ENCODE measurements at places on chromosomes 3 and 15.

DNA sequence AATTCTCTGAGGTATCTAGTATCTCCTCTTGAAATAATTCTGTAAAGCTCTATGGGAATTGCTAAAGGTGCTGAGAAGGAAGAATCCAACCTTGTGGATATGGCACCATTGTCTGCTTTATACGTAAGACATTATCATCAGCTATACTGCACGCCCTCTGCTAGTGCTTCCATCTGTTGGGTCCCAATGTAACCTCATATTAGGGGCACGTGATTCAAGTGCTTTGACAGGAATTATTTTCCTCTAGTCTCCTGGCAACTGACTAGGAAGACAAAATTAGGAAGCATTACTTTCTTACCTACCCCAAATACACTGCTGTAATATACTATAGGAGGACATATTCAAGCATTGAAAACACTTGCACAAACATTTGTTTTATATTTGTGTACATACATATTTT is 24.0 kb downstream of the COPS2 start:
- DNase-seq, result no peak

- DNase-seq, result no peak
These were observed 53.2 kb upstream of the GATM start for GRCh38 chr15:45431511-45431910.

GRCh38 chr15:32685576-32685975 is 32.2 kb upstream of the GREM1 start:
- no peak for DNase-seq

DNA sequence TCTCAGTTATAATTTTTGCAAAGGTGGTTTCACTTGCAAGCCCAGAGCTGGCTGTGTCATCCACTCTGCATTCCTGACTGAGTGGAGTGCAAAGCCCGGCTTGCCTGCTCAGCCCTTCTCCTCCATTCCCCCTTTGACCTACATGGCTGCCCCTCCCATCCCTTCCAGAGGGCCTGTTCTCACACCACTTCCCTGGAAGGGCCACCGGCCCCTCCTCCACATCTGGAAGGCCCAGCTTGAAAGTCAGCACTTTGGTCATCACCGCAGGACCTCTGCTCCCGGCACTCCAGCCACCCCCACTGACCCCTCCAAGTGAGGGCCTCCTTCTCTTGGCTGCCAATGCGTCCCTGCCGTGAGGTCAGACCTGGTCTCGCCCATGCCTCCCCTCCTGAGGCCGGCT is 74.1 kb upstream of the RNF7 start:
- DNase-seq, result no peak

GRCh38 chr3:98777801-98778220 is 14.7 kb downstream of the ST3GAL6 start:
- no peak for DNase-seq

DNA sequence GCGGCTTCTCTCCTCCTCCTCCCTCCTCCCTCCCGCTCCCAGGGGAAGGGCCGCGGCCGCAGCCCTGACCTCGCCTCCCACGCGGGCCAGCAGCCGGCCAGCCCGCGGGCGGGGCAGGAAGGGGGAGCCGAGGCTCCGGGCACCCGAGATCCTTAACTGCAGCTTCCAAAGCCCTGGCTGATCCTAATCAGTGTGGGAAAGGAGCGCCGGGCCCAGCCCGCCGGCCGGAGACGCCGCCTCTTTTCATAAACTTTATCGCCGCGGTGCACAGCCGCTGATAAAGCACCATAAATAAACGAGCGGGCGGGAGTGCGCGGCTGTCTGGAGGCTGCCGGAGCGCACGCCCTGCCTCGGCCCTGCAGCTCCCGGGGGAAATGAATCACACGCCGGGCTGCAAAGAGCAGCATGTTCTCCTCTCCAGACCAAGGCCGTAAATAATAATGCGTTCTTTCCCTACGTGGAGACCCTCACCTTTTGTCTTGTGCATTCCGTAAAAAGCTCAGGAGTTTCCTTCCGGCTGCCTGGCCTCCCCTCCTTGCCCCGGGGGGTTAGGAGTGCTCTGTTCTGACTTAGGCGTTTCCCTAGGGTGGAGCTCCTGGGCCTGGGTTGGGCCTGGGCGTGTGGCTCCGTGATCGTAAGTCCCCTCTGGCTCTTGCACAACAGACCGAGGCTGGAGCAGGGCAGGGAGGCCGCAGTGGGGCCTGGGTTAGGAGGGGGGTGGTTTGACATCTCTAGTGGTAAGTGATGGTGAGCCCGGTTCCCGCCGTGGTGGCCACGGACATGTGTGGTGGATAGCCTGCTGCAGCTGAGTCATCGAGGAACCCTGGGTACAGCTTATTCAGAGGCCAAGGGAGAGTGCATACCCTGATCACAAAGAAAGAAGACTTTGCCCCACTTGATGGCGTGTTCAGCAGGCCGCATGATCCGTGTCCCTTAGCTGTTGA is 132.6 kb upstream of the HES1 start:
- DNase-seq, result peak; percentile 95

GRCh38 chr3:126852511-126852910 is 130.4 kb upstream of the PLXNA1 start:
- DNase-seq, result no peak

- no peak for DNase-seq
These were observed 347.3 kb downstream of the CNTN3 start for GRCh38 chr3:74267131-74267530.

DNA sequence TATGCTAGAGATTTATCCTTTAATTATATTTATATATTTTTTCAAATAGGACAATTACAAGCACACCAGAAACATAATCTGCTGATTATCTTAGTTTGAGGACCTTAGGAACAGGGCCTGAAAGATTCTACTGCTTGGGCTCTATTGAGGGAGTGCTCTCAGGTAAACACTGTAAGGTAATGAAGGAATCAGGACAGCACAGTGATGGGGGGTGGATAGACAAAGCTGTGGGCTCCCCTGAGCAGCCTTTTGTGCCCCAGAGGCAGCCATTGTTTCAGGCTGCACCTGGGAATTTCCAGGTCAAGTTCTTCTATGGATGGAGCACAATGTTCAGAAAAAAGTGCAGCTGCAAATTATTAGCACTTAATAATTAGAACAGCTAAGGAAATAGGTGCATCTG is 848.0 kb upstream of the CADM2 start:
- no peak for DNase-seq

- DNase-seq, result no peak
These were observed 142.6 kb upstream of the CFAP20DC start for GRCh38 chr3:59192473-59192872.

DNA sequence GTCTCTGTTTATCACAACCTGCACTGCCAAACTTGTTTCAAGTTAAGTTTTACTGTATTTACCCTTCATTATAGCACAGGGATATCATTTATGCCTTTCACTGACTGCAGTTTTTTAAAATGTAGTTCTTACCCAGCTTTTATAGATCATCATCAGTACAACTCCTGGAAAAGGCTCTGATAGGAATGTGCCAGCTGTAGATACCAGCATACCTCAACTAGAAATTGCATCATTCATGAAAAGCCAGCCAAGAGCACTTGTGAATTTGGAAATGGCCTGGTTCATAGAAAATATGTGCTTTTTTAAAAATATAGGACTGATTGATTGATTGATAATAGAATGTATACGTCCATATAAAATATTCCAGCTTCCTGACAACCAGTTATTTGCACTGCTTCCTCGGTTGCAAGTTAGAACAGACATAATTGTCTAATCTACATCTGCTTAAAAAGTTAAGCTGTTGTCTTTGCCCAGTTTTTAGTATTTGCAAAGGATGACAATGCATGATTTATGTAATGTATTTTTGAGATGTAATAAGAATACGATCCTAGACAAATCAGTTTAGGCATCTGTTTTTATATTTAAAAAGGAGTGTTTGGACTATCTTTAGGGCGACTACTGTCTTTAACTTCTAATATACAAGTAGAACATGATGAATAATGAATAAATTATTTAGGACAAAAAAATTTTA is 58.5 kb downstream of the DCUN1D1 start:
- peak; percentile 86 for DNase-seq

GRCh38 chr3:149468504-149469212 is 5.8 kb upstream of the TM4SF4 start:
- no peak for DNase-seq

DNA sequence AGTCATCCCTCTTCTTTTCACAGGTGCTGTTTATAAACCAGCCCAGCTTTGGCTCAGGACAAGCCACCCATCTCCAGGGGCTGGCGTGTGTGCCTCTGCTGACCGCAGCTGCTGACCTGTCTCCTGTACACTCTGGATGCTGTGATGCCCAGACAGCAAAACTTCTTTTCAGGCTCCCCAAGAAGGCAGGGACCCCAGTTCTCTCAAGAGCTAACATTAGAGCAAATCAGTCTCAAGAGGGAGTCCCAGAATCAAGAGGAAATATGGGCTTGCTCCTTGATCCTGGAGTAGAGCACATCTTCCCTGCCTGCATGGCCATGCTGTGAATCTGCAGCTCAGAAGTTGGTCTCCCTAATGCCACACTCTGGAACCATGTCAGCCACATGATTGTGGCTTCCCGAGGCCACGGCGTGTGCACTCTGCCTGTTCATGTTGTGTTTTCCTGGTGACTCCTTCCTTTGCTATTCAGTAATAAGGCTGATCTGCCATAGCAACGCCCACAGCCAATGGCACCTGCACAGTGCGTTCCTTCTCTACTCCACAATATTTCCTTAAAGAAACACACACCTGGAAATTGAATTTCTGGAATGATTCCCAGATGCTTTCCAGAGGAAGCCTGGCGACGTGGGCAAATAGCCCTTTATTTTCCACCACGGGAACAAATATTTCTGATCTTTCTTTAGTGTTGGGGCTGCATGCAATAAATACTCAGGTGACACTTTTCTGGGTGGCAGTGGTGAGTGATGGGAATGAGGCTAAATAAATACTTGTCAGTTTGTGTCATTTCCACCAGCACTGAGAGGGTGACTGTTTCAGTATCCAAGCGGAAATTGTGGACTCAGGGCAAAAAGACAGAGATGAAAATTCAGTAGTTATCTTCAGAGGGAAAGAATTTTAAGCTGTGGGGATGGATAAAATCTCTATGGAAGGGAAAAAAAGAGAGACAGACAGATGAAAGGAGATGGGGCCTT is 21.9 kb upstream of the THSD4 start:
- DNase-seq, result no peak

DNA sequence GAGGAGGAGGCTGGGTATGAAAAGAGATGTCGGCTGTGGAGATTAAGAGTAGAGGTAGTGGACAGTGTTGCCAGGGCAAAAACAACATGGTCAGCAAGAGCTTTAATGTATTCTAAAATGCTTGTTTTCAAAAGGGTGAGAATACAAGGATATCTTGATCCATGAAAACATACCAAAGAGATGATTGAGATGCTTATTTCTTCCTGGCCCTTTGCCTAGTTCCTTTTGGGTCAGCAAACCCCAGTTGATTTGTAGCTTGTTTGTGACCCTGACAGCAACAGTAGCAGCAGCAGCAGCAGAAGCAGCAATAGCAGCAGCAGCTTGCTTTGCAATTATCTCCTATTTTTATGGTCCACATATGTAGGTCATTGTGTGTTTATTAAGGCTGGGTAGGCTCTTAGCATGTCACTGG is 337.3 kb downstream of the LPP start:
- no peak for DNase-seq

GRCh38 chr15:79643393-79643792 is 211.3 kb downstream of the MINAR1 start:
- no peak for DNase-seq
